ENCODE measurements at places on chromosomes 12 and 14. TPM values are rescaled to one million over a fixed set of nuclear protein-coding genes. Genes with fewer than 3 reads are reported as not detected.

Gene PPFIA2
- 7.0 TPM for polyA plus RNA-seq

Gene ABCC9
- polyA plus RNA-seq, result 28.2 TPM

Gene IKZF4
- polyA plus RNA-seq, result 16.6 TPM

Gene KRT6C
- not detected for polyA plus RNA-seq

Gene CCDC196
- 0.12 TPM for polyA plus RNA-seq

Gene CMKLR1
- polyA plus RNA-seq, result 5.1 TPM

GRCh38 chr12:92513231-92513730 lies 189.5 kb upstream of the PLEKHG7 start:
- DNase-seq, result no peak

DNA sequence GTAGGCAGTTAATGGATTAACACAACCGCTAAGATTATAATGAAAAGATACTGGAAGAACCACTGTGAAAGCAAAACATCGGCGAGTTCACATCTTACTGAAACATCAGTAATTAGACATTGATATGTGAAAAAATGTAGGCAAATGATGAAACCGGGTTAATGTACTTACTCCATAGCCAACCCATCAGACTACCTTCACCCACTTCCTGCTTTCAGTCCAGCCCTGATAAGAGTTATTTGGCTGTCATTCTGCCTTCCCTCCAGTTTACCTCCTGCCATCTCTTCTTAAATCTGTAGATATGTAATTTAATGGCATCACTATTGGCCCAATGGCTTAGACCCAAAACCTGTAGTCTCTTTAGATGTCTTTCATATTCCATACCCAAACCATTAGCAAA lies 46.0 kb upstream of the LGR5 start:
- DNase-seq, result no peak

- no peak for DNase-seq
Observed at GRCh38 chr14:90168425-90169105, 87.8 kb upstream of the PSMC1 start.

- no peak for DNase-seq
Observed at GRCh38 chr12:4809449-4810218, 89.4 kb downstream of the GALNT8 start.

- no peak for DNase-seq
Observed at GRCh38 chr14:29773990-29774389, 153.7 kb downstream of the PRKD1 start.

GRCh38 chr12:29428633-29429032 lies 47.7 kb upstream of the ERGIC2 start:
- no peak for DNase-seq

DNA sequence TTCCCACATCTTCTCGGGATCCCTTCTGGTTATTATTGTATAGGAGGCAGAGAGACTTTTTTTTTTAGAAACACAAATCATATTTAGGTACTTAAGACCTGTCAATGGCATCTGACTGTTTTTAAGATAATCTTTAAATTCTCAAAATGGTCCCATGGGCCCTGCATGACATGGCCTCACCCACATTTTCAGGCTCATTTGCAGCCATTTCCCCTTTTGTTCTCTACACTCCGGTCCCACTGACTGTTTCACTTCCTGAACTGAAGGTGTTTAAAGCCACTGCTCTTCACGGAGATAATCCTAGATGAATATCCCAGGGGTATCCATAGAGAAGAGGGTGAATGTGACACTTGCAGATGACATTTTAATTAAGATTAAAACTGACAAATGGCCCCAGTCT lies 12.3 kb upstream of the C12orf71 start:
- no peak for DNase-seq

DNA sequence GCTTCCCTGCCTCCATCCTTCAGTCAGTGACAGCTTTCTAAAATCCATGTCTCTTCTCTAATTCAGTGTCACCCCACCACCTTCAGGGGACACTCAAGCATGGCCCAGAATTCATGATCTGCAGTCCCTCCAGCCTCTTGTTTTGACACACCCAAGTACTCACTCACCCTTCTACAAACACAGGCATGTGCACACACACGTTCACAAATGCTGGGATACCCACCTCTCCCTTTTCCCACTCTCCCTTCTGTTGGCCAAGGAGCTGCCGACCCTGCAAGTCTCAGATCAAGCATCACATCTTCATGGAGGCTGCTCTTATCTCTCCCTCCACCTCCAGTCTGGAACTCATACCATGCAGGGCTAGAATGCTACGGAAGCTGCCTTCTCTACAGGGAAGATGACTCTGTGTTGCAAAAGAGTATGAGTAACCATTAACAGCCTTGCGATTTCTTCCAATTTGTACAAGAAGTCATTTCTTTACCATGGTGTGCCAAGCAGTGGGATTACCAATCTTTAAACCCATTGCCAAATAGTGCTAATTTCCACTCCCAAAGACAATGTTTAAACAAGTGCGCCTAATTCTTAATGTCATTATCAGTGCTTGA lies 196.1 kb downstream of the BCL11B start:
- DNase-seq, result no peak

- DNase-seq, result no peak
Observed at GRCh38 chr12:1650260-1650977, 21.4 kb downstream of the WNT5B start.

DNA sequence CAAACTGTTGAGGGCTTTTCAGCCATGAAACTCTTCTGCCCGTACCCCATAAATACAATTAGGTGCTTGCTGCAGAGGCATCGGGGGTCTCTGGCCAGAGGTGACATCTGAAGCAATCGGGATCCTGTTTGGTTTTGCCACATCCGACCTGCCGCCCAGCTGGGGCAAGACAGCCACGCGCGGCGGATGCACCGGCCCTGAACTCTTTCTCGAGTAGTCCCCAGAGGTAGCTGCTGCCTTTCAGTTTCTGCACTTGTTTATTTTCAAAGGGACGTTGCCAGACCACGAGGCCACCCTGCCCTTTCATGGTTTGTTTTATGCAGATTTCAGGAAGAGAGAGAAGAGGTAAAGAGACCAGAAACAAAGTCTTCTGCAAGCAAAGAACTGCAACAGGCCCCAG lies 10.6 kb upstream of the MLXIP start:
- no peak for DNase-seq

DNA sequence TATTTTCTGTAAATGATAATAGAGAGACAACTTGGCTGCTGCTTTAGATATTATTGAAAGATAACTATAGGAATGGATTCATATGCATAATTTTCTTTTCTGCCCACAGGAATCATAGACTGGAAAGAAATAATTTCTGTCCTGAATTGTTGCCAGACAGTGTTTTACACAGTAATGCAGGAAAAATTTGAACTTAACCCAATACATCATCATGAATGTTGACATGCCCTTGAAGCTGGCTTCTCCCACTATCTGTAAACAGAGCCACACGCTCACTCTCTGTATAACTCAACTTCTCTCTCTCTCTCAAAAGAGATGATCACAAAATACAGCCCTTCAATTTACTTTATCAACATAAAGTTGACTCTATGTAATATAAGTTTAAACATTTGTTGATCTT lies 56.6 kb downstream of the PAX9 start:
- DNase-seq, result no peak

DNA sequence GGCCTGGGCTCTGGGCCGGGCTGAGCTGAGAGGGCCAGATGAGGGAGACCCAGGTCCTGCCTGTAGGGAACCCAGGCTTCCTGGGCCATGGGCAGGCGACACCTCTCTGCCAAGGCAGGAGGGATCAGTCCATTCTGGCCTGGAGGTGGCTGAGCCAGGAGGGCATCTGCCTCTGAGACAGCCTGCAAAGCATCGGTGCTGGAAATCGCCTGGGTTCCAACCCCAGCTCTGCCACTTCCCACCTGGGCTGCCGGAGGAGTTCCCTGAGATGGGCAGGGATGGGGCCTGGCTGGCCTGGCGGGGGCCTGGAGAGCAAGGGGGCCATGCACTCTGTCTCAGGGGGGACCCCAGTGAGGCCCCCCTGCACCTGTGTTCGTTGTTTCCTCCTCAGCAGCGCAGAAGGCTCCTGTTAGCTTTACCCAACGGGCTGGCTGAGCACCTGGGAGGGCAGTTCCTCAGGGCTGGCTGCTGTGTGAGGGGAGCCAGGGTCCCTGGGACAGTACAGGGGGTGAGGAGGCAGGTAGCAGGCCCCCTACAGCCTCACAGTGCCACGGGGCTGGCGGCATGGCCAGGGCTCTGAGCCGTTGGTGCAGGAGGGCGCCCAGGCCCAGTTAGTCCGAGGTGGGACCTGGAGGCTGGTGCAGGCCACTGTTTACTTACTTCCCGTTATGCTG lies 50.5 kb downstream of the KIF26A start:
- DNase-seq, result no peak

DNA sequence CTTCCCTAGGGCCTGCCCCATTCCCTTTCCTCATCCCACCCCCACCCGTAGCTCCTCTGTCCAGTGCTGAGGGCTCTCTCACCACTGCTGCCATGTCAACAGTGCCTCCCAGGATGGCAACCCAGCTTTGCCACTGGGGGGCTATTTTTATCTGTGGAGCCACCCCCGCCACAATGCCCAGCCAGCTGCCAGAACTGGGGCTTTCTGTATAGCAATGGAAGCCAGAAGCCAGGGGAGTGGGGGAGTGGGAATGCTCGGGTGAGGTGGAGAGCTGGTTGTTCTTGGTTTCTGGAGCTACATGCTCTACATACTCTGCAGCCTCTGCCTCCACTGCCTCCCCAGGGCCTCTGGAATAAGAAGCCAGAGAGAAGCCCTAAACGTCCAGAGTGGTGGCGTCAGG lies 8.9 kb downstream of the PDE1B start:
- DNase-seq, result no peak
